ENCODE measurements at places on chromosomes 2 and 18.

GRCh38 chr2:202881570-202881969 is 10.0 kb upstream of the ICA1L start:
- DNase-seq = no peak

GRCh38 chr2:212901604-212902275 is 249.7 kb downstream of the IKZF2 start:
- DNase-seq = no peak

- no peak for DNase-seq
Measured at GRCh38 chr18:63145851-63146555, 173.6 kb downstream of the BCL2 start.

- DNase-seq = no peak
Measured at GRCh38 chr2:16320716-16321115, 344.9 kb downstream of the CYRIA start.

GRCh38 chr2:154670083-154670482 is 28.4 kb upstream of the KCNJ3 start:
- DNase-seq = no peak

Data from activated CD4-positive, alpha-beta T cell treated with anti-CD3 and anti-CD28 coated beads, Interleukin-2, amount 50 U/mL, for 48 hours (primary cell).